ENCODE measurements at places on chromosomes 3 and 15.

GRCh38 chr3:175266478-175266877 is 407.3 kb downstream of the NAALADL2 start:
- no peak for DNase-seq

DNA sequence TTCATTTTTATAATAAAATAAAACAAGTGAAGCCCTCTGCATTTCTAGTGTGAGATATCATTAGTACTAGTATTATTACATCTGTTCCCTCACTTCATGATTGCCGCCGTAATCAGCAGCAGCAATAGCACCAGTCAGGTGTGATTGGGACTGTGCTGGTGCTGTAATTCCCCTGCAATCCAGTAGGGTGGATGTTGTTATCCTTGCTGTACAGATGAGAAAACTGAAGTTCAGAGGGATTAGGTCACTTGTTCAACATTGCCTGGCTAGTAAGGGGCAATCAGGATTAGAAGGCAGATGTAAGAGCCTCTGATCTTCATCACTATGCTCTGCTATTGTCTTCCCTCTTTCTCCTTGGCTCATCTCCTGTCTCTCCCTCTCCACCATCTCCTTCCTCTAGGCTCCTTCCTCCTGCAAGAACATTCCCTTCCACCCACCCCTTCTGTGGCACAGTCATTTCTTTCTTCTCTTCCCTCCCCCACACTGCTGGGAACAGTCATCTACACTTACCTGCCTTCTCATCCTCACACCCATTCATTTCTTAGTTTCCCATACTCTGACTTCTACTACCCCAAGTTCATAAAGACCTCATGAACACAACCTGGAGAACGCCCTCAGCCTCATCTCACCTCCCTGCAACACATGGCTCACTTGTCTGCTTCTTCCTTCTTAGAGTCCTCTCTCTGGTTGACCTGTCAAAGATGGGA is 29.7 kb downstream of the CRYGS start:
- DNase-seq = no peak

DNA sequence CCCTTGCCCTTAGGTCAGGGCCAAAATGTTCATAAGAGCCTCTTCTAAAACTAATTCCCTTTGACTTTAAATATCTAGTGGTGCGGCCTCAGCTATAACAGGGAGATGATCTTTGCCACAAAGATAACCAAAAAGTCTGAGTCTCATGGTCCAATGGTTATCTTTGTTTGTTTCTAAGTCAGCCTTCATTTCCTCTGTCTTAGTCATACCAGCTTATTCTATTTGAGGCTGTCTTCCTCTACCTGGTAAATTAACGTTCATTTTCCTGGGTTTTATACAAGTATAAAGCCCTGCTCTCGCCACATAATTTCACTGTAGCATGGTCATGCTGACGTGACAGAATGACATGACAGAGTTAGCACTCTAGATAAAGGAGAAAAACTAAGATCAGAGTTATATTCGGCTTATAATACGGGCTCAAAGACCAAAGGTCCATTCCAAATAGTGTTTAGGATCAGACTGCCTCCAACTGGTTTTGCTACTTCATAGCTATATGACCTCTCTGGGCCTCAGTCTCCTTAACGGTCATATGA is 18.4 kb downstream of the ZNF860 start:
- DNase-seq = no peak

DNA sequence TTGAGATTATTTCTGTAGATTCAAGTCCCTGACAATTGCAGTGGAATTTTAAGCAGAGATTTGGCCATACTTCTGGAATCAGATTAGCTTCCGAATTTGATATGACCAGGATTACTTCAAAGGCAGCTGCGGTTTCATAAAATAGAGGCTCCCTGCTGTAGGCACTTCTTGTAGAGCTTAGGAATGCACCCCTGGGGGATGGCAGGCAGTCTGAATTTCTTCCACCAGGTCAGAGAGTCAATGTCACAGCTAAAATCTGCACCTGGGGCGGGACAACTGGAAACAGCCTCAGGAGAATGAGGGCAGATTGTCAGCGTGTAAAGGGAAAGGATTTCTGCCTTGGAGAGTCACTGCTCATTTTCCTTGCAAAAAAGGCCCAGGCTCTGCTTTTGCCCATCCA is 182.6 kb downstream of the ARRDC4 start:
- no peak for DNase-seq

- no peak for DNase-seq
These were observed 76.4 kb upstream of the ROBO1 start for GRCh38 chr3:79844176-79844575.

GRCh38 chr3:126964950-126965349 is 18.0 kb upstream of the PLXNA1 start:
- DNase-seq = no peak

- DNase-seq = peak; percentile 74
These were observed 333.9 kb downstream of the PTPRG start for GRCh38 chr3:61894988-61895935.

- no peak for DNase-seq
These were observed 33.3 kb downstream of the CYP11A1 start for GRCh38 chr15:74334127-74334526.

DNA sequence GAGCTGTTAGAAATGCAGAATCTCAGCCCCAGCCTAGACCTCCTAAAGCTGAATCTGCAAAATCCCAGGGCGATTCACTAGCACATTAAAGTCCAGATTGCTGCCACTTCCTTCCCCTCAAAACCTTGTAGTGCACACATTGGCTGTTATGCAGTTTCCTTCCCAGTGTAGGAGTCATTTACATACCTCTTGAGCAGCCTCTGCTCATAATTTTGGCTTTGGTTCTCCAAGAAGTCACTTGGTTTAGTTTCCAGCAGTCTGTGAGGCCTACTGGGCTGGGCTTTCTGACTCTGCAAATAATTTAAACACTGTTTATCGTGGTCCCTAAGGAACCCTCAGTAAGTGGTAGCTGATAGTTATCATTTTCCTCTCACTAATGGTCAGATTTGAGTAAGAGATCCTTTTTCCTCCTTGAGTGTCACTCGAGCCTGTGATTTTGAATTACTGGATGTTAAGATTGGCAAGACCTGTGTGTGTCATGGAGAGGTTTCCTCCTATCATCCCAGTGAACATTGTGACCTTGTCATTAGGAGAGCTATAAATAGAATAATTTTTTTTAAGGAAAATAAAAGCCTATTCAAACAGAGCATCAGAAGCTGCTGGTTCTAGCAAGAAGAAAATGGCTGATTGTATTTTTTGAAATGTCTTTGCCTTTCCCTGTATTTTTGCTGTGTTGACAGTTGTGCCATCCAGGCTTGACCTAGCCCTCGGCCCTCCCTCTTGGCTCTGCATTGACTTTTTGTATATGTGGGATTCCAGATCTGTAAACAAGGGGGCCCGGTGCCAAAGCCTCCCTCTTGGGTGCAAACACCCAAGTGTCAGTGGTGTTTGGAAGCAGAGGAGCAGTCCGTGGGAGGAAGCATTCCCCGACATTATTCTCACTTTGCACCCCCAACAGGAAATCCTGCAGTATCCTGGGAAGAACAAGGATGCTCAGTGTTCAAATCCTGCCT is 134.8 kb upstream of the ANKRD28 start:
- DNase-seq = no peak

DNA sequence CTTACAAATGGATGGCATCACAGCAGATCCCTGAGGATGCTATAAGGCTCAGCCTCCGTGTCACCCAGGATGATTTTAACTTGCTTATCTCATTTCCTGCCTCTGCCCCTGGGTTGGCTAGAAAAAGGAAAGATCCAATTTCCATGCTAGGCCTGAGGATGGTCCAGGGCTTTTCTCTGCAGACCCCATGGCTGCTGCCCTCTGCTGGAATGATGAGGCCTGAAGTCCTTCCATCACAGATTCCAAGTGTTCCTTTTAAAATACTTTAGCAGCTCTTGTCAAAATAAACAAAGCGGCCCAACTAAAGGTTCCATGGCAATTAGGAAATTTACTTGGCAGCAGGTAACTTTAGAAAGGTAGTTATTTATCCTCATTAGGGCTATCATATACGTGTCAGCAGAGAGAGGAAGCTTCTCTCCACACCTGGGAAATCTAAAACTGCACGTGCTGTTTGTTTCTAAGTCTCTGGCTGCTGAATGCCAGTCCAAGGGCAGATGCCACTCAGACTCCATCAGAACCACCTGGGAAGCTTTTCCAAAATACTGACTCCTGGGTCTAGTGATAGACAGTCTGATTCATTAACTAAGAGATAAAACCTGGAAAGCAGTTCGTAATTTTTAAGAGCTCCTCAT is 401.9 kb upstream of the IL12A start:
- peak; percentile 43 for DNase-seq

DNA sequence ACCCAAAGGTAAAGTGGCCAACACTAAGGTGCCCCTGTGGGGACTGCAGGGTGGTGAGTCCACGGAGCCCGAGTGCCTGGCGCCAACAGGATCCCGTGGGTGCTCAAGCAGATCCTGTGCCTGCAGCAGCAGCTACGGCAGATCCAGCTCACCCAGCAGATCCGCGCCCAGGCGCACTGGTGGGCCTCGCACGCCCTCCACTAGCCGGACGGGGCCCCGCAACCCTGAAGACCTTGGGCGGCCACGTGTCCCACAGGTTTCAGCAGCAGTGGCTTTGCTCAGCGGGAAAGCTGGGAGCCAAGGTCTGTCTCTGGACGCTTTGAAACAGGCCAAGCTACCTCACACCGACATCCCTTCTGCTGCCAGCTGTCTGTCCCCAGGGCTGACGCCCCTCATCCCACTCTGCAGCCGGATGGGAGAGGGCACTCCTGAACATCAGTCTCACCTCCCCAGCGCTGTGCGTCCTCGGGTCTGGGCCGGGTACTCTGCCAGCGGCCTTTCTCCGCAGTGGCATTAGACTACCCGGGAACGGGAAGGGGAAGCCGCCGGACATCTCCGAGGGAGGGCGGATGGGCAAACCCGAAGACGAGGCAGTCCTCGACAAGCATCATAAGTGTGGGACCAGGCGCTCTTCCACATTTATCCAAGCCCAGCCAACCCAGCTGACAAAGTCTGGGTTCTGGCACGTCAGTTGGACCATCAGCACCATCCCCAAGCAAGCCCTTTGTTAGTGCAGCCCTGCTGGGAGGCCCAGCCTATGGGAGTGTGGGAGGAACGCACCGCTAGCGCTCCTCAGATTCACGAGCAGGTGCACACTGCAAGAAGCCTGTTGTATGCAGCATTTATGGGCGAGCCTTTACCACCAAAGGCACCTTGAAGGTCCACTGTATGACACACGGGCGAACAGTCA is 212.6 kb upstream of the UBE2E2 start:
- no peak for DNase-seq

DNA sequence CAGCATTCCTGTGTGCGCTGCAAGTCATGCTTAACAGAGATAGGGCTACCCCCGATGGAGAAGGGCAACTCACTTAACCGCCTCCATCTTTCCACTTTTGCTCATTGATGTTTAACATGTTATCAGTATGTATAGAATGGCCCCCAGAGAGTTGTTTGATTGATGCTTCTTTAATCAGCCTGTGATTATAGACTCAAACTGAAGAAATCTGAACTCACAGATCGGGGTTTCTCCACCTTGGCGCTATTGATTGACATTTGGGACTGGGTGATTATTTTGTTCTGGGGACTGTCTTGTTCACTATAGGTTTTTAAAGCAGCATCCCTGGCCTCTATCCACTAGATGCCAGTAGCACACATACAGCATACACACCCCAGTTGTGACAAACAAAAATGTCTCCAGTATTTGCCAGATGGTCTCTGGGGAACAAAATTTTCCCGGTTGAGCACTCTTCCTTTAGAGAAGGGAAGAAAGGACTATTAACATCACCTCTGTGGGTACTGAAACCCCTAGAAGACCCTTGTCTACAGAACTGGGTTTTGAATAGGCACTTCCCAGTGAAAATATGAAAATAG is 54.4 kb downstream of the LARS2 start:
- no peak for DNase-seq

DNA sequence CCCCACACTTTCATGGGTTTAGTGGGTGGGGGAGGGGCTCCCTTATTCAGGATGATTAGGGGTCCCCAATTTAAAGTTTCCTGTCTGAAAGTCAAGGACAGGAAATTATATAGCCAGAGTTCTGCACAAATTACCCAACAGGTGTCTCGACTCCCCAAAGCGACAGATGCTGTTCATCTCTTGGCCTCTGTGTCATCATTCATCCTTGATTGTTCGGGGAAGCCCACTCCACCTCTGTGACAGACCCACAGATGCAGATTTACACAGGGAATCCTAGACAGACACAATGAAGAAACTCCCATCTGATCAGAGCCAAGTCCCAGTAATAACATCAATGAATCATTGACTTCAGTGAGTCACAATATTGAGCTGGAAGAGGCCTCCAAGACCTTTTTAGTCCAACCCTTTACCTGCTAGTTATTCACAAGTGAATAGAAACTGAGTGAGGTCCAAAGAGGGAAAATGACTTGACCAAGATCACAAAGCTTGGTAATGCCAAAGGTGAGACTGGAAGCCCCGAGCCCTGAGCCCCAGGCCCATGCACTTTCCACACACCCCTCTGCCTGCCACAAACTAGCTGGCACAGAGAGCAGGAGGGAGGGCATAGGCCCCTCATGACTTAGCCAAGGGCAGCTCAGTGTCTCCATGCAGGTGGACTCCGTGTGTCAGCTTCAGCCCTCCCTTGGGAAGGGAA is 7.9 kb upstream of the SRP14 start:
- DNase-seq = no peak

DNA sequence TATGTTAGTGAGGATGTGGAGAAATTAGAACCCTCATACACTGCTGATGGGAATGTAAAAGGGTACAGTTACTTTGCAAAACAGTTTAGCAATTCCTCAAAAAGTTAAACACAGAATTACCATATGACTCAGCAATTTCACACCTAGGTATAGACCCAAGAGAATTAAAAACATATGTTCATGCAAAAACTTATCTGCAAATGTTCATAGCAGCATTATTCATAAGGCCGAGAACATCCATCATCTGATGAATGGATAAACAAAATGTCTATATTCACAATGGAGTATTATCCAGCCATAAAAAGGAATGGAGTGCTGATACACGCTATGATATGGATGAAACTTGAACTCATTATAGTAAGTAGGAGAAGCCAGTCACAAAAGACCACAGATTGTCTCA is 10.3 kb downstream of the SEC13 start:
- no peak for DNase-seq

GRCh38 chr3:136645915-136646314 is 106.3 kb downstream of the STAG1 start:
- no peak for DNase-seq

DNA sequence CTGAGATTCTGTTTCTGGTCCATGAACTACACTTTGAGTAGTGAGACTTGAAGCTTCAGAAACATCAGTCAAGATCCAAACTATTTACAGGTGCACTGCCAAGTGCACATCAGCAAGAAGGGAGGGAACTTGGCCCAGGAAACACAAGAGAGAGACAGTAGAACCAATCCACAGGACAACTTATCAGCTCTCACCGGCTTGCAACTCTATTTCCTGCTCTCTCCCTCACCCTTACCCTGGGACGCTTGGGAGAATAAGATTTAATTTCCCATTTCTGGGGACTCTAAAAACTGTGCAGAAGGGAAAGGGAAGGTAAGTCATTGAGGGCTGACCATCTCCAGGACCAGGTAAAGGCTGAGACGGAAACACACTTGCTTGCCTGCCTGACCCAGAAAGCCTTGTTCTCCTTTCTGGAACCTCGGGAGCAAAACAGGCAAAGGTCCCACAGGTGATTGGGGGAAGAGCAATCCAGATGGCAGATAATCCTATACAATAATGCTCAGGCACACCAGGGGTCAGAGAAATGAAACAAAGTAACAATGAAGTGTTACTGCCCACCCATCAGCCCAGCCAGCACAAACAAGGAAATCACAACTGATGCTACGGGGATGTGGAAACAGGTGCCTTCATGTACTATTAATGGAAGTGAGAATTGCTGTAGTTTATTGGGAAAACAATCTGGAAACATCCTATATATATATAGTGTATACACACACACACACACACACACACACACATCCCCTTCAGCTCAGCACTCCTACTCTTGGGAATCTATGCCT is 154.4 kb downstream of the XXYLT1 start:
- no peak for DNase-seq

- DNase-seq = no peak
These were observed 77.1 kb downstream of the SEMA6D start for GRCh38 chr15:47794252-47794914.

Measured in Ammon's horn (tissue), 1 donor.